Ovary (tissue), 10 donors: ENCODE measurements at places on chromosomes 11 and 22. TPM values are rescaled to one million over a fixed set of nuclear protein-coding genes. Genes with fewer than 3 reads are reported as not detected.

The TECTA gene
- 0.97 TPM for polyA plus RNA-seq

The ENTHD1 gene
- polyA plus RNA-seq, result not detected

The KCNJ11 gene
- polyA plus RNA-seq, result 0.31 TPM

The TYMP gene
- 2.7 TPM for polyA plus RNA-seq

The OR52N4 gene
- polyA plus RNA-seq, result 0.50 TPM

The NAALADL1 gene
- 7.1 TPM for polyA plus RNA-seq

The TRPM5 gene
- polyA plus RNA-seq, result 0.05 TPM

- no peak for DNase-seq
Measured at GRCh38 chr11:95563173-95563572, 226.4 kb downstream of the FAM76B start.

GRCh38 chr11:113632981-113633380 lies 73.1 kb downstream of the TMPRSS5 start:
- DNase-seq, result no peak

- DNase-seq, result no peak
Measured at GRCh38 chr22:46134111-46134705, 16.1 kb upstream of the PPARA start.

DNA sequence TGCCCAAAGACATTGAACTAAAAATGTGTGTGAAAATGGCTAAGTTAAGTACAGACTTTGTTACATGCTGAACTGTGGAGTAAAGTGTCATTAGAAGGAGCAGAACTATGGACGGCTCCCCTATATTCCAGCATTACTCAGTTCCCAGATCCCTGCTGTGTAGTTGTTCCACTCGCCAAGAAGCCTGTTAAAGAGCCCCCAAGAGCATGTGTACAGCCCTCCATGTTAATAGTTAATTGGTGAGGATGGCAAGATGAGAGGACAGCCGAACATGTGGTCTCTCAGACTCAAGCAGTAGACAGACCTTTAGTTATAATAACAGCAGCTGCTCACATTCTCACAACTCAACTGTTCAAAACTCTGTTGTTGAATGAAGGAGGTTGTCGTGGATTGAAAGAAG lies 127.4 kb downstream of the ELP4 start:
- no peak for DNase-seq

DNA sequence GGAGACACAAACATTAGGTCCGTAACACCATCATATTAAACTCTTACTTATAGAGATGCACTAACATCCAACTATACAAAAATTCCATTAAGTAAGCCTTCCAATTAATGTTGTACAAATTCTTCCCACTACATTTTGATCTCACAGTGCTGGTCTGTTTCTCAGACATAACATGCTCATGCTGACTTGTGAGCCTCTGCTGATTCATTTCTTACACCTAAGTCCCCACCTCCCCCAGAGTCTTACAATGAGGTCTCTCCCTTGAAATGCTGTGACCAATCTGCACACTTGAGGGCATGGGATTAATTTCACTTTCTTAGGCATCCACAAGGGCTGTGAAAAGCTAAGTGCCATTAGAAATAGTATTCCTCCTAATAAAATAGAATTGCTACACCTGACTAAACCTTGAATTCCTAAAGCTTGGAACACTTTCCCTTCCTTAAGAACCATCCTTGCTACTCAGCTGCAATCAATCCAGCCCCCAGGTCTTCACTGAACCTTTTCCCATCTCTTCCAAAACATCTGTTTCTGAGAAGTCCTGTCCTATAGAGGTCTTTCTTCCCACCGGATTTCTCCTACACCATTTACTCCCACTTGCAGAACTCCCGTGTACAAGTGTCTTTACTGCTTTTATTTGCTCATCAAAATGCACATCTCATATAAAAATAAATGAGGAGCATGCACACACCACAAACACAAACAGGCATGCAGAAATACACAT lies 2.0 kb downstream of the HBG1 start:
- DNase-seq, result no peak

GRCh38 chr11:111829185-111829968 lies 42.0 kb downstream of the ALG9 start:
- DNase-seq, result no peak

DNA sequence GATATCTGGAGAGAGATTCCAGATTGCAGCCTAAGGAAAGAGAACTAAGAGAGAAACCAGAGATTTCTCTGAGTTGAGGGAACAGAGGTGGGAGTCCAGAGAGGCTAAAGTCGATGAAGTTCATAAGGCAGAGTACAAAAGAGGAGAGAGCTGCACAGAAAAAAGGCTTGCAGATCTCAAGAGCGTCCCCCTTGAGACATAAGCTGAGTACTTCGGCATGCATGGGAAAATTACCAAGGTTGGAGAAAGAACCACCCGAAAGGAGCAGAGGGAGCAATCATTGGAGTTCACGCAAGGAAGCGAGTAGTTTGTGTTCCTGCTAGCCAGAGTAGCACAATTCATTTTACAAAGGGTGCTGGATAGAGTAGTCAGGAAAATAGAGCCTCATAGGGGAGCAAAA lies 293.5 kb downstream of the TMEM135 start:
- no peak for DNase-seq

DNA sequence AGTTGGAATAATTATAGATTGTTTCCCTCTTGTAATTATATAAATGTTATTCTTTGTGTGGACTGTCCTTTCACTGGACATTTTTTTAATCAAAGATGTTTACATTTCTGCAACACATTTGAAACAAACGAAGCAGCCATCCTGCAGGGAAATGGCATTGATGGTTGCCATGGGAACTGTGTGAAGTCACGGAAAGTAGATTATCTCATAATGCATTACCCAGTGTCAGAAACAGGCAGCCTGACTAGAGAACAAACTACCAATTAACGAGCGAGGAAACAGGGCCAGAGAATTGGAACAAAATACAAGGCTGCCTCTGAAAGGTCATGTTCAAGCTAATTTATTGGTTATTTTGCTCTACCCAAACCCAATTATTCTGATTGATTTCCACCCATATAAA lies 96.9 kb upstream of the LARGE1 start:
- DNase-seq, result no peak

DNA sequence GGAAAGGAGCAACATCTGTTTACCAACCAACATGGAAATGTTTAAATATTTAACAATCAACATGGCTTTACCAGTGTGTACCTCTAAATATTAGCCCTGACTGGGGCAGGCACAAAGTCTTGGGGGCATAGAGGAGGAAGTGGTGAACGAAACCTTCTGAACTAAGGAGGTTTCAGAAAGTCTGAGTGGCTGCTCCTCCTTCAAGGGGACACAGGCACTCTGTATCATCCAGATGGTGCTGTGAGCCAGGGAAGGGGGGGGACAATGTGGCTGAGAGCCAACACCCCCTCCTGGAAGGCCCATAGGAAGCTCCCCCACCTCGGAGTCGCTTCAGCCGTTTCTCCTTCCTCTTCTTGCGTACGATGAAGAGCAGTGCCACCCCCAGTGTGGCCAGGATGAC lies 107.7 kb downstream of the CEP164 start:
- no peak for DNase-seq

GRCh38 chr11:64339754-64340408 lies at the start of gene CCDC88B:
Gene CCDC88B, plus strand, starts transcription at chr11:64340204. Its CDS starts 63 bp downstream, at chr11:64340267.
- DNase-seq, result no peak

- peak; percentile 56 for DNase-seq
Measured at GRCh38 chr11:1762537-1763302, 1.0 kb downstream of the CTSD start.

- no peak for DNase-seq
Measured at GRCh38 chr11:35107861-35108260, 31.1 kb upstream of the CD44 start.

DNA sequence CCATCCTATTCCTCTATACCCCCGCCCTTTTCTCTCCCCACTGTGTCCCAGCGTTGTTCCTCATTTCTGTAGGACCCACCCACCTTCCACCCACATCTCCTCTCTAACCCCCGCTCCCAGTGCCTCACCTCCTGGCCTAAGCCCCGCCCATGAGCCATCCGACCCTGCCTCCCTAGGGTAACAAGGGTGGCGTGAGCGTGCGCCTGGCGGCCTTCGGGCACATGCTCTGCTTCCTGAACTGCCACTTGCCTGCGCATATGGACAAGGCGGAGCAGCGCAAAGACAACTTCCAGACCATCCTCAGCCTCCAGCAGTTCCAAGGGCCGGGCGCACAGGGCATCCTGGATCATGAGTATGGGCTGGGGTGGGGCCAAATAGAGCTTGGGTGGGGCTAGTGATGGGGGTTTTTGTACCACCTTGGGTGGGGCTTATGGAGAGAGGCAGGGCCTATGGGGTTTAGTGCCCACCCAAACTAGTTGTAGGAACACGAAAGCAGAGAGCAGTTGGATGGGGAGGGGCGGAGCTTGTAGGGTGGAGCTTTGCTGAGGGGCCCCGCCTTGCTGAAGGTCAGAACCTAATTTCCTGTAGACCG lies 4.5 kb downstream of the INPP5J start:
- DNase-seq, result no peak

DNA sequence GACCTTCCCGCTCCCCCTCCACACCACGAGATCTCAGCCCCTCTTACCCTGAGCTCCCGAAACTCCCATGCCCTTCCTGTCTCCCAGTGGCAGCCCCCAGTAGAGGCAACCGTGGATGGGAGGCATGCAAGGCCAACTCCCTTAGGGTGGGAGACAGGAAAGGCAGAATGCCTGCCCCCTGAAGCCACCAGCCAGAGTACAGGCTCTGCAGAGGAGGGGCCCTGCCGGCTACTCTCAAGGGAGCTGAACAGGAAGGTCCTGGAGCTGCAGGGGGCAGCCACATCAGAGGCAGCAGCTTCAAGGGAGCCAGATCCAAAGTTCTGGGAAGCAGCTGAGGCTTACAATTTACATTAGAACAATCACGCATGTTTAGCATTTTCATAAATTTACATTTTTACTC lies 38.3 kb downstream of the PDE2A start:
- DNase-seq, result no peak

DNA sequence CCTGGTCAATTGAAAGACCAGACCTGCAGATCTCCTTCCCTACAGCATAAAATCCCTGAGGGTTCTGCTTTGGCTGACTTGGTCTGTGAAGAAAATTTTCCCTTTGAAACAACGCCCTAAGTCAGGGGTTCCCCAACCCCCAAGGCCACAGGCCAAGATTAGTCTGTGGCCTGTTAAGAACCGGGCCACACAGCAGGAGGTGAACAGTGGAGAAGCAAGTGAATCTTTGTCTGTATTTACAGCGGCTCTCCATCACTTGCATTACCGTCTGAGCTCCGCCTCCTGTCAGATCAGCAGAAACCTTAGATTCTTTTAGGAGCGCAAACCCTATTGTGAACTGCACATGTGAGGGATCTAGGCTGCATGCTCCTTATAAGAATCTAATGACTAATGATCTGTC lies 38.2 kb downstream of the CCDC83 start:
- DNase-seq, result no peak

DNA sequence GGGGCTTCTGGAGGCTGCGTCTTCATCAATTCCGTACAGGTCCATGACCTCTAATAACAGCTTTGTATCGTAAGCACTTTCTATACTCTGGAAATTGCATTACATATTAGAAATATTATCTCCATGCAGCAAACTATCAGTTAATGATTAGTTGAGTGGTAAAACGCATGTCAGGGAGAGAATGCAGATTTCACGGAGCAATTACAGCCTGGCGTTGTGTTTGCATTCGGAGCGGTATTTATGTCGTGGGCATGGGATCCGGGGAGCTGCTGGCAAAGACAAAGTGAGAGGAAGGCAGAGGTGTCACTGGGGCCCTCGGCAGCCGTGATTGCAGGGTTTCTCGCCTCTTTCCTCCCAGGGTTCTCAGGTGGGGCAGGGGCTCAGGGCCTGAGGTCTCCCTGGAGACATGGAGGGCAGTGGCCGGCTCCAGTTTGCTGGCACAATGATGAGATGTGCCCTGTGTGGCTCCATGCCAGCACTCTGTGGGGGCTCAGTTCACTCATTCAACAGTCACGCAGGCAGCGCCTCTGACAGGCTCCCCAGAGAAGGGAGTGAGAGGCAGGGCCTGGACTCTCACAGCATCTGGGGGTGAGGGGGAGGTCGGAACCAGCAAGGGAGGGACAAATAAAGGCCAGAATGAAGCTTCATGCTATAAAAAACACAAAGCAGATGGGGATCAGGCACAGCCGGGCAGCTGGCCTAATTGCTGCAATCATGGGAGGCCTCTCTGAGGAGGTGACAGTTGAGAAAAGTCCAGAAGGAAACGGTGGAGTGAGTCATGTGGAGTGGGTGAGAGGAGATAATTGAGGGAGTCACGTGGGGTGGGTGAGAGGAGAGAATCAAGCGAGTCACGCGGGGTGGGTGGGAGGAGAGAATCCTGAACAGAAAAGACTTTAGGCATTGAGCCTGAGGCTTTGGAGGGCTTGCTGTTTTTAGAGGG lies 1002.7 kb downstream of the BRD1 start:
- DNase-seq, result no peak

DNA sequence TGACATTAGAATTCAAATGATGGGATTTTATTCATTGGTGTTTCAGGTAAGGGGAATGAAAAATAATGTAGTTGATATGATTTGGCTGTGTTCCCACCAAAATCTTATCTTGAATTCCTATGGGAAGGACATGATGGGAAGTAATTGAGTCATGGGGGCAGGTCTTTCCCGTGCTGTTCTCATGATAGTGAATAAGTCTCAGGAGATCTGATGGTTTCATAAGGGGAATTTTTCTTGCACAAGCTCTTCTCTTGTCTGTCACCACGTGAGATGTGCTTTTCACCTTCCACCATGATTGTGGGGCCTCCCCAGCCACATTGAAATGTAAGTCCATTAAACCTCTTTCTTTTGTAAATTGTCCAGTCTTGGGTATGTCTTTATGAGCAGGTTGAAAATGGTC lies 268.6 kb upstream of the CHORDC1 start:
- no peak for DNase-seq

- DNase-seq, result peak; percentile 72
Measured at GRCh38 chr22:41565403-41566054, 4.7 kb downstream of the CSDC2 start.

- DNase-seq, result no peak
Measured at GRCh38 chr11:94149431-94150017, 20.9 kb downstream of the PANX1 start.

DNA sequence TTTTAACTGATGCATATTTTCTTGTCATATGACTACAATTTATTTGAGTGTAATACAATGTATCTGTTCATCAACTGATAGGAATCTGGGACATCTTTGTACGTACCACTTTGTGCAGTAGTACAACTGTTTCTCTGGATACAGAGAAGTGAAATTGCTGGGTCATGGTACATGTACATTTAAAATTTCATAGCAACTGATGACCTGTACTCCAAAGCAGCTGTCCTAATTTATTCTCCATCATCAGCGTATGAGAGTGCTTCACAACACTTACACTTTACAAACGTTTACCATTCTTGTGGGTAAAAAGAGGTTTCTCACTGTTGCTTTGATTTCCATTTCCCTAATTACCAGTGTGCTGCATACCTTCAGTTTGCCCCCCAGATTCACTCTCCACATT lies 552.8 kb upstream of the CADM1 start:
- no peak for DNase-seq

GRCh38 chr11:17004486-17005148 lies 9.6 kb downstream of the PLEKHA7 start:
- DNase-seq, result no peak
